T-cell (primary cell): ENCODE measurements at places on chromosomes 5 and 9.

- no peak for DNase-seq
Measured at GRCh38 chr9:94164806-94165549, 80.7 kb downstream of the PTPDC1 start.

DNA sequence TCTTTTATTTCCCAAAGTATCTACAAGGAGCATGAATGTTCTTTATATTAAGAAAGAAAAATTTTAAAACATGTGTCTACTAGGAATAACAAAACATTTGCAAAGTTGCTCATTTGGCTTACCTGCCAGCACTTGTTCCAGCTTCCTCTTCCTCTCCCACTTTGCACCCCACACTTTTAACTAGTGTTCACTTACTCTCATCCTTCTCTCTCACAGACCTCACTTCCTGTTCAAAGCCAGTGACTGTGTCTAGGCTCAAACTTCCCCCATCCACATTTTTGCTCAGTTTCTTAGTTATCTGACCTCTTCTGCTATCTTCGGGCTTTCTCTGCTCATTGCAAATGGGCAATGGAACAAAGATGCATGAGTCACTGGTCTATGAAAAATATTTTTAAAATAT is 512.2 kb upstream of the ZNF462 start:
- no peak for DNase-seq

DNA sequence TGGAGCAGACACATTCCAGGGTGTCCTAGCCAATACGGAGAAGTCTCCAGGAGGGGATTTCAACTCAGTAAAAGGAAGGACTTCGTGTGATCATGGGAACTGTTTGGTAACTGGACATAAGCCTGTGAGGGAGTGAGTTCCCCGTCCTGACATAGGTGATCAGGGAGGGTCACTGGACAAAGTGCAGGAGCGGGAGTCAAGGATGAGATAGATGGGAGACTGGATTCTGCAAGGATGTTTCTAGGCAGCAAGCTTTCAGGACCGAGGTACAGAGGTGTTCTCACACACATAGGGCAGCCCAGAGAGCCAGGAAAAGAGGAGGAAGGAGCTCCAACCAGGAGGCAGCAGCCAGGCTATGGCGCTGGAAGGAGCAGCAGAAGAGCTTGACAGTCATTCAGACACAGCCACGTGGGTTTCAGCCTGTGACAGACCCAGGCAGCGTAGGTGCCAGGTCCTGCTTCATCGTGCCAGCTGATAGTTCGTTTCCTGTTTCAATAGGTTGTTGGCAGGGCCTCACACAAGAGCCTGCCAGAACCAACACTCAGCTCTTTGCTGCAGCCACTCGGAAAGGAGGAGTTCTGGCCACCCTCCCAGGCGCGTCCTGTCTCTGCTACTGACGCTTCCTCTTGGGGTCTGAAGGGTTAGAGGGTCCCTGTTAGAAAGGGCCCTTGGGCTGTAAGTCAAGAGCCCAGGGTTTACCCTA is 84.1 kb downstream of the AMBP start:
- no peak for DNase-seq

GRCh38 chr9:16460696-16461095 is 409.8 kb downstream of the BNC2 start:
- no peak for DNase-seq

DNA sequence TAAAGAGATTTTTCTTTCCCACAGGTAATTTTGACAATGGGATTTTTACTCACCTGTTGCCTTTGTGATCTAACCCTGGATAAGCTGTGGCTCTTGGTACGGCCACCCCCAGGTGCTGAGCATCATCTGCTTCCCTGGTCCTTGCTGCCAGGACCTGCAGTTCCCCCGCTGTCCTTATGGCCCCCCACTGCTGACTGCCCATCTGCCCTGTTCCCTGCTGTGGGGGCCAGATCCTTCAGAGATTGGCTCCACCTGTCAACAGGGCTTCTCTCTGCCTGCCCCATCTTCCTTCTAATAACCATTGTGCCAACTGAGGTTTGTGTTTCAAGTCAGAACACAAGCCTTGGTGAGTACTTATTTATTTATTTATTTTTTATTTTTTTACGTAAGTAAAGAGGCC is 183.3 kb downstream of the MAPKAP1 start:
- DNase-seq = no peak
